ENCODE measurements at places on chromosomes 6 and 20.

DNA sequence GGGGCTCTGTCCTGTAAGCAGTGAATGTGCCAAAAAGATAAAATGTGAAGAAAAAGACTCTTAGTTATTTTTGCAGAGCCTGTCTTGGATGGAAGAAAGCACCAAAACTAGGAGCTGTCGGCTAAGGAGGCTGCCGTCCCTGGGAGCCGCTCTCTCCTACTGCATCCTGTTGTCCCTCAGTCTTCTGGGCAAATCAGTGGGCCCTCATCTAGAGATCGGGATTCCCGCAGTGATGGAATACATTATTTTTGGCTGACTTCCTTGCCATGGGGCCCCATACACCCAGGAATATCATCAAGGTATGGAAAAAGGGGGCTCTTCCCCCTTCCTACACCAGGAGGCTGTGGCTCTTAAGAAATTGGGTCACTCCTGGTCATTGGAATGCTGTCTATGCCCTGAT lies 3.2 kb downstream of the TTLL2 start:
- DNase-seq = no peak

- DNase-seq = no peak
Measured at GRCh38 chr6:48229841-48230240, 118.8 kb upstream of the PTCHD4 start.

- no peak for DNase-seq
Measured at GRCh38 chr6:15709651-15710269, 46.9 kb upstream of the DTNBP1 start.

DNA sequence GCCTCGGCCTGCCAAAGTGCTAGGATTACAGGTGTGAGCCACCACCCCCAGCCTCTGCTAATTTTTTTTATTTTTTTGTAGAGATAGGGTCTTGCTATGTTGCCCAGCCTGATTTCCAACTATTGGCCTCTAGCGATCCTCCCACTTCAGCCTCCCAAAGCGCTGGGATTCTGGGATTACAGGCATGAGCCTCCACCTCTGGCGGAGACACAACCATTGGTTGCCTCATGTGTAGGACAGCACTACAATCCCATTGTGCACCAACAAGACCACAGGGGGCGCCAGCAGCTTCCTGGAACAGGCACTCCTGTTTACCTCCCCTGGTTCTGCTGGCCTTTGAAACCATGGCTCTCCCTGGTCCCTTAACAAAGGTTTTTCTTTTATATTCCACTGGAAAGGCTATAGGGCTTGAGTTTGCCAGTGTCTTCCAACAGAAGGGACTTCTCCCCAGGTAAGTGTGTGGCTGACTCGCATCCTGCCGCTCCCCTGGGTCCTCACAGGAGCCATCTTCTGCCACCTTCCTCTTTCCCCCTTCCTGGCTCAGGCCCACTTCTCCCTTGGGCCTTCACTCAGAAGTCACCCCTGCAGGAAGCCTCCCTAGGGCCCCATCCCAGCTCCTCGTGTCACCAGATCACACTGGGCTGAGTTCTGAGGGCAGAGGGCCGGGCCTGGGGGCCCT lies 39.2 kb upstream of the TLDC2 start:
- DNase-seq = no peak

- no peak for DNase-seq
Measured at GRCh38 chr6:113094779-113095178, 747.6 kb downstream of the RFPL4B start.

DNA sequence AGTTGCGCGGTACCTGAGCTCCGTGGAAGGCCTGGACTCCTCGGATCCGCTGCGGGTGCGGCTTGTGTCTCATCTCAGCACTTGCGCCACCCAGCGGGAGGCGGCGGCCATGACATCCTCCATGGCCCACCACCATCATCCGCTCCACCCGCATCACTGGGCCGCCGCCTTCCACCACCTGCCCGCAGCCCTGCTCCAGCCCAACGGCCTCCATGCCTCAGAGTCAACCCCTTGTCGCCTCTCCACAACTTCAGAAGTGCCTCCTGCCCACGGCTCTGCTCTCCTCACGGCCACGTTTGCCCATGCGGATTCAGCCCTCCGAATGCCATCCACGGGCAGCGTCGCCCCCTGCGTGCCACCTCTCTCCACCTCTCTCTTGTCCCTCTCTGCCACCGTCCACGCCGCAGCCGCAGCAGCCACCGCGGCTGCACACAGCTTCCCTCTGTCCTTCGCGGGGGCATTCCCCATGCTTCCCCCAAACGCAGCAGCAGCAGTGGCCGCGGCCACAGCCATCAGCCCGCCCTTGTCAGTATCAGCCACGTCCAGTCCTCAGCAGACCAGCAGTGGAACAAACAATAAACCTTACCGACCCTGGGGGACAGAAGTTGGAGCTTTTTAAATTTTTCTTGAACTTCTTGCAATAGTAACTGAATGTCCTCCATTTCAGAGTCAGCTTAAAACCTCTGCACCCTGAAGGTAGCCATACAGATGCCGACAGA lies 9.9 kb downstream of the HEY2 start:
- DNase-seq = no peak

DNA sequence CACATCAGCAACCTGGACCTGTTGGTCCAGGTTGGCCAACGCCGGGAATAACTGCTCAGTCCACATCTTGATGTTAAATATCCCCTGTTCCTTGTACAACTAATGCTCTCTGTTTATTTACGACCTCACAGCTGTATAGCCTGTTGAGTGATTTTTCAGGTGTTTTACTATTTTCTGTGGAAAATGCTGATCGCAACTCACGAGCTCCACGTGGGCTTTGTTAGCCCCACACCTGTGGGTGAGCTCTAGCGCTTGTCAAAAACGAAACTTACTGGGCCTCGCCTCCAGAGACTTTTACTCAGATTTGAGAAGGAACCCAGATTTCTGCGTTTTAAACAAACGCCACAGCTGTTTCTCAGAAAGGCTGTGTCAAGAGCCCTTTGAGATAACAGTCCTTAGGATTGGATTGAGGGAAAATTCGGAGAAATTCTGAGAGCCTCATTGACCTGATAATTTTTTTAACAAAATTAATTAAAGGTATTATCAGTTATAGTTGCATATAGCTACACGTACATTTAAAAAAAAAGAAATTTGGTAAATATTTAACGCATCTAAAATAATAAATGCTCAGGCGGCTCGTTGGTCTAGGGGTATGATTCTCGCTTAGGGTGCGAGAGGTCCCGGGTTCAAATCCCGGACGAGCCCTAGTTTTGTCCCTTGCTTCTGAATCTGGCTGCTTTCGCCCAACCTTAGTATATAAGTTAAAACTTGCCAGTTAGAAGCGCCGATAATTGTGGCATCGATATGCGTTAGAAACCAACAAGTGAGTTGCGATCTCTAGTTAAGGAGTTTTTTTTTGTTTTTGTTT lies 16.7 kb downstream of the HMGN4 start:
- peak; percentile 68 for DNase-seq

- DNase-seq = no peak
Measured at GRCh38 chr6:69019832-69020231, 384.8 kb downstream of the ADGRB3 start.

GRCh38 chr6:39444479-39445019 lies 122.0 kb upstream of the KCNK16 start:
- no peak for DNase-seq

DNA sequence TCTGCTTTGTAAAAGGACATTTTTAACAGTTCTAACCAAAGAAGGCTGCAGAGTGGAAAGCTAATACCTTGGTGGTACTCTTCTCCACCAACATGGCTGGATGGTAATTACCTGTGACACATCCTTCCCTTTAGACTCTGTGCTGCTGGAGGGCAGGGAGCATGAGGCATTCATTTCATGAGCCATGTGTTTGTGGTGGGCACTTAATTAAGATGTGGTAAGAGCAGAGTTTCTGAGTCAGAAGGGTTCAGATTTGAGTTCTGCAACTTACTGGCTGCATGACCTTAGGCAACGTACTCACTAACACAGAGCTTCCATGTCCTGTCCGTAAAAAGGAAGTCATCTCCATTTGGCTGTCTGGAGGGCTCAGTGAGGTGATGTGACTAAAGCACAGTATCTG lies 9.1 kb upstream of the ZNF133 start:
- DNase-seq = no peak

GRCh38 chr20:51542033-51542570 lies 417 bp downstream of the NFATC2 start:
- DNase-seq = peak; percentile 62

GRCh38 chr20:18589941-18590674 lies 2.3 kb downstream of the DTD1 start:
- DNase-seq = no peak

GRCh38 chr6:26332843-26333242 lies 32.2 kb upstream of the BTN3A2 start:
- DNase-seq = no peak

DNA sequence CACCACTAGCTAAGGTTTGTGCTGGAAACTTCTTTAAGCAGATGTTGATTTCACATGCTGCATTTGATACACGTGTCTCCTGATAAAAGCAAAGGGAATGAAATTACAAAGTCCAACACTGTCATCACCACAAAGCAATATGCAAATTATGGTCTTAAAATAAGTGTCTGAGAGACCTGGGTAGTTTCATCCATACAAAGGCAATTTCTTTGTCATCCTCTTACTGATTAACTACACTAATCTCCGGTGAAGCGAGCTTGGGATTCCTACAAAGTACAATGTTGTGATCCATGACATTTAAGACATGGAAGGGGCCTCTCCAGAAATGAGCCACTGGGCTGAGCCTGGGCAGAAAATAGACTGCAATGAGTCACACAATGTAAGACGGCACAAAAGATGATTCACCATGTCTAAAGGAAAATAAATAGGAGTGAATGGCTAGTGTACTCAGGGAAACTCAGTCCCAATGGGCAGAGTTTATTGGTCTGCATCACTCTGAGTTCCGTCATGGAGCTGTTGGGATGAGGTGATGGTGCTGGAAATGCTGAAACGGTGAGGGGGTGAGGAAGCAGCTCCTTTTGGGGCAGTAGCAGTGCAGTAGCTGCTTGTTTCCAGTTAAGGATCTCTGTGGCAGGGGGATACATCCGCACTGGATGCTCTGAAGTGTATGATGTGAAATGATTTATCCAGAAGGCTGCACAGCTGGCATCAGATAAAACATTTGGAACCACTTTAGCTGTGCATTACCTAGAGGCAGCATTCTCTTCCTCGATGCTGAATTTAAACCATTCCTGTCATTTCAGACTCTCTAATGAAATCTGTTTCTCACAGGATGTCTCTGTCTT lies 103.3 kb downstream of the IBTK start:
- no peak for DNase-seq

DNA sequence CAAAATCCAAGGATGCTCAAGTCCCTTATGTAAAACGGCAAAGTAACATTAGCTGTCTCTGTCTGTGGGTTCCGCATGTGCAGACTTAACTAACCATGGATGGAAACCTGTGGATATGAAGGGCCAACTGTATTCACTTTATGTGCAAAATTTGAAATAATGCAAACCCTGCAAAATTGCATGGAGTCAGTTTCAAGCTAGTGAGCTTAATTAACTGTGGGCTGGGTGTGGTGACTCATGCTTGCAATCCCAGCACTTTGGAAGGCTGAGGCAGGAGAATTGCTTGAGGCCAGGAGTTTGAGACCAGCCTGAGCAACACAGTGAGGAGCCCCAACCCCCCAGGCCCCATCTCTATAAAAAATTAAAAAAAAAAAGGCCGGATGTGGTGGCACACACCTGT lies 81.4 kb downstream of the ANKS1A start:
- DNase-seq = no peak

DNA sequence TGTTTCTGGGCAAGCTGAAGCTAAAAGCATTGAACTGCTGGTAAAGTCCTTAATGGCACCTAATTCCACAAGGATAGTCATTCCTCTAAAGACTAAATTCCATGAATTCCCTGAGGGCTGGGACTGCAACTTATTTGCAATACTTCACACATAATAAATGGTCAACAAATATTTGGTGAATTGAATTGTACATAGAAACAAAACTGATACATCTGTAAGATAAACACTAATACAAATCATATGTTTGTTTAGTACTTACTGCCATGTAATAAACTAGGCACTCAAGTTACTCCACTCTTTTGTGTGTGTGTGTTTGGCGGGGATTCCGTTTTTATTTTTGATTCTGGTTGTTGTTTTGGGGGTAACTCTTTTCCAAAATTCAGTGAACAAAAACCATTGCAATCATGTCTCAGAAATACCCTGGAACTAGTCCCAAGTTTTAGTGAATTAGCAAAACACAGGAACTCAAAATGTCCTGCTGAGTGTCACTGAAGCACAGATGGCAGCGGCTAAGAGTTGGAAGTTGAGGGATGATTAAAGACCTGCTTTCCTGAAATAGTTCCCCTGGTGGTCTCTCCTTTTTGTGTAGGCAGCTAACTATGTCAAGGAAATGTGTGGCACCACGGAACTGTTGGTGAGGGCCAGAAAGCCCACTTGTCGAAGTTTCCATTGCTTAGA lies 74.8 kb upstream of the SNRPB2 start:
- no peak for DNase-seq

DNA sequence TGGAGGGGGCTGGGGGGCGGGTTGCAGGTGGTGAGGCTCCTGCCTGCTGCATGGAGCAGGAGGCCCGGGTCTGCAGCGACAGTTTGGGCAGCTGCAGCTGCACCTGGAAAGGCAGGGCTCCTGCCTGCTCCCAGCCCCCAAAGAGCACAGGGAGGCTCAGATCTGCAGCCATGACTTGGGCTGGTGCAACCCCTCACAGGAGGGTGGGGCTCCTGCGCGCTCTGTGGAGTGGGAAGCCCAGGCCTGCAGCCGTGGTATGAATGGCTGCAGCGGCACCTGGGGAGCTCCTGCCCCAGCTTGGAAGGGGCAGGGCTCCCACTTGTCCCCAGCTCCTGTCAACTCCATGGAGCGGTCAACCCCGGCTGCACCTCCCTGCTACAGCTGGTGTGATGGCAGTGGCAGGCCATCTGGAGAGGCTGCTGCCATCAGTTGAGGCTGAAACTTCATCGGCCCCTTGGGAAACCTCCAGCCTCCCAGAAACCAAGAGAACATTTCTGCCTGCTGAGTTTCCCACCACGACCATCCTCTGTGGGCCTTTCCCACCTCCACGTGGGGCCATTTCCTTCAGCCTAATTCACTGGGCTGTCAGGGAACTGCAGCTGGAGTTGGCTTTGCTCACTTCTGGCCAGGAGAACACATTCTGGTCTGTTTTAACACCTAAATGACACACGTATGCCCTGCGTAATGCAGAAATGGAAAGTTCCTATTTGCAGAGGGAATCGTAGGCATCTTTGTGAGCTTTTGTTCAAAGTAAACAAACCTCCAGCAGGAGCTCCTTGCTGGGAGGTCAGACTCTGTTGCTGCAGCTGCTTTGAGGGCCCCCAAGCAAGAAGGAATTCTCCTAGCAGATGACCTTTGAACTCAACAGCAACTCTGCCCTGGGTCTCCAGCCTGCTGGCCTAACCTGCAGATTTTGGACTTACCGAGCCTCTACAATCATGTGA lies 429.0 kb downstream of the PREX1 start:
- no peak for DNase-seq

DNA sequence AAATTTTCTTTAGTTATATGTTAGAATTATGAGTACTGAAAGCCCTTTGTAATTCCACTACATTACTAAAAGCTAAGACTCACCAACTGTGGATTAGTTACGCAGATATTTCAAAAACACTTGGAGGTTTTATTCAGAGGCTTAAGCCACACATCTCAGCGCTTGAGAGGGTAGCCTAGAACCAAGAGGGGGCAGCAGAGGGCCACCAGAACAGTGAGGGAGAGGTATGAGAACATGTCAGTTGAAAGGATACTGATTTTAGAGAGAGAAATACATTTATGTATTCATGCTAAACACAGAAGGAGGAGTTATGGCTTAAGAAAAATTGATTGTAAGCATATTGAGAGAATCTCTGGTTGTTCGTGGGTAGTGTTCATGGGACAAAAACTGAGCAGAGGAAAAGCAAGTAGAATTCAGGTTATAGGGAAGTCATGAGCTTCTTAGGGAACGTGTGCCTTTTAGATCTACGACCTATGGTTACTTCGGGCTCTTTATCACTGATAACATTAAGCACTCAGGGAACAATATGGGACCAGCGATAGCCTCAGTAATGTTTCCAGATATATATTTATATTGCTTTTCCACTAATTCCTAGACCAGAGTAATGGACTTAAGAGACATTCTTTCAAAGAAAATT lies 20.4 kb upstream of the SERINC1 start:
- peak; percentile 74 for DNase-seq
